ENCODE measurements at places on chromosomes 1 and 21.
A peak's percentile ranks its signal among the peaks of the same experiment; 100 is the strongest.

- no peak for DNase-seq
Observed at GRCh38 chr1:11955221-11955620, 20.7 kb downstream of the PLOD1 start.

DNA sequence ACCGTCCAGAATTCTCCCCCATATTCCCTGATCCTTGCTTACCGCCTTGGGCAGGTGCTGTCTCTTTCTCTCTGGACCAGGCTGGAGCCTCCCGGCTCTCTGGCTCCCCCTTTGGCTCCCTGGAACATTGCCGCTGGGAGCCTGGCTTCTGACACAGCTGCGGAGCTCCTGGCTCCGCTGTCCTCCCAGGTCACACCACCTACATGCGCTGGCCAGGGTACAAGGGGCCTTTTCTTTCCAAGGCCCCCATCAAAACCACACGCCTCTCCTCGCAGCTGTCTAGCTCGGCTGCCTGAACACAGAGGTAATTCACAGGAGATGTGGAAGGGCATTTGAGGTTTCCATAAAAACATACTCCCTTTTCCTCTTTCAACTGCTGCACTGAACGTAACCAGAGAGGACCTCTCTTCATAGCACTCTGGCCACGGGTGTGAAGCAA lies 7.5 kb upstream of the ZNF648 start:
- no peak for DNase-seq

- DNase-seq, result no peak
Observed at GRCh38 chr1:228445490-228445842, 28.8 kb upstream of the TRIM17 start.

- no peak for DNase-seq
Observed at GRCh38 chr1:1628754-1629429, 3.1 kb upstream of the MMP23B start.

DNA sequence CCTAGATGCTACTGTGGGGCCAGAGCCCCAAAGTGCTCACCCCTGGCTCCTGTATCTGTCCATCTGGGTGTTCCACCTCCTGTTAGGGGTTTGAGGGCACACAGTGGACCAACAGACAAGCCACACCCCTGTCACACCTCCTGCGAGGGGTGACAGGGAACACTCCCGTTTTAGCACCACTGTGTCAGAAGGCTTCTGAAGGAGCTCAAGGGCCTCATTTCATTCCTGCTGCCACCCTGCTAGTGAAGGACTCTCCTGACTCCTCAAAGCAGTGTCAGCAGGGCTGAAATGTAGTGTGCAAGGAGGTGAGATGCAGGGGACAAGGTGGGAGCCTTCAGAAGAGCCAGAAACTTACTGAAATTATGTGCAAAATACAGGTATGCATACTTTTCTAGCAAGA lies 174.6 kb downstream of the GPATCH2 start:
- no peak for DNase-seq

- DNase-seq, result no peak
Observed at GRCh38 chr1:115210302-115210711, 121.0 kb upstream of the TSPAN2 start.

- no peak for DNase-seq
Observed at GRCh38 chr1:248740876-248741275, 14.7 kb downstream of the LYPD8 start.

GRCh38 chr1:108079440-108080025 lies 114.6 kb upstream of the VAV3 start:
- no peak for DNase-seq

- no peak for DNase-seq
Observed at GRCh38 chr1:8427493-8427892, 109.6 kb downstream of the SLC45A1 start.

DNA sequence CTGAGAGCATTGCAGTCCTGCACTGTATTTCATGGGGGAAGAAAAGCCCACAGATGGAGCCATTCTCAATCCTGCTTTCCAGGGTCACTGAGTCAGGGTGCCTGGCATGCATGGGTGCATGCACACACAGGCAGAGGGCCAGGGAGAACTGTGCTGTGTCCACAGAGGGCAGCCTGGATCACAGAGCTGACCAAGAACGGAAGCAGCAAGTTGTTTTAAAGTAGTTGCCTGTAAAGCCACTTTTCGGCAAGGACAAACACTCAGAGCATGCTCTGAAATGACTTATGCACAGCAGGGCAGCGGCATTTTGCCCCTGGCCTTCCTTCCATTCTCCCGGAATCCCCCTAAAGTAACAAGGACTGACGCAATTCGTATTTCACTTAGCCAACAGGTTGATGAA lies 3.6 kb downstream of the ERG start:
- DNase-seq, result peak; percentile 51

- DNase-seq, result no peak
Observed at GRCh38 chr1:244751271-244751895, 84.1 kb upstream of the COX20 start.

- no peak for DNase-seq
Observed at GRCh38 chr1:200275415-200275814, 134.4 kb downstream of the ZNF281 start.

DNA sequence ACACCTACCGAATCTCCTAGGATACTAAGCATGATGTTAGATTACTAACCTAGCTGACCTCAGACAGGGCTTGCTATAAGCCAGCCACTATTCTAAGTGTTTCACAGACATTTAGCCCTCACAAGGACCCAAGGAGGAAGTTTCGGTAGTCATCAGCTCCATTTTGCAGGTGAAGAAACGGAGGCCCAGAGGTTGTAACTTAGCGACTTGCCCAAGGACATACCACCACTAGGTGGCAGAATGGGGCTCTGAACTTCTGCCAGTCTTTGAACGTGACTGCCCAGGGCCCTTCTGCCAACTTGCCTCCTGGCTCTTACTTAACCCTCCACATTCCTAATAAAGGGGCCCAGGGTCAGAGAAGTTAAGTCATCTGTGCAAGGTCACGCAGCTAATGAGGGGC lies 283.5 kb downstream of the C1orf94 start:
- DNase-seq, result no peak

DNA sequence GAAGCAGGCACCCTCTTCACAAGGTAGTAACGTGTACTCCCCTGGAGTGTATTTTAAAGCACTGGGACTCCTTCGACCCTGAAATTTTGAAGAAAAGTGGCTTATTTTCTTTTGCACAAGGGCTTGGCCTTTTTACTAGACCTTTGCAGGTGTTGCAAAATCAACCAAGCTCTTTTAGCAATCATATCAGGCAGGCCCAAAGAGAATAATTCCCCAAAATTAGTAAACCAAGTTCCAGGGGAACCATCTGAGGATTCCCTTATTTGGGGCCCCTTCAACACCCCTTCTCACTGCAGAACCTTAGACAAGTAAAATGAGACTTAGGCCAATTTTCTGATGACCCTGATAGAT lies 28.3 kb downstream of the CBR1 start:
- no peak for DNase-seq

GRCh38 chr1:160868141-160868540 lies 5.5 kb upstream of the CD244 start:
- DNase-seq, result no peak

DNA sequence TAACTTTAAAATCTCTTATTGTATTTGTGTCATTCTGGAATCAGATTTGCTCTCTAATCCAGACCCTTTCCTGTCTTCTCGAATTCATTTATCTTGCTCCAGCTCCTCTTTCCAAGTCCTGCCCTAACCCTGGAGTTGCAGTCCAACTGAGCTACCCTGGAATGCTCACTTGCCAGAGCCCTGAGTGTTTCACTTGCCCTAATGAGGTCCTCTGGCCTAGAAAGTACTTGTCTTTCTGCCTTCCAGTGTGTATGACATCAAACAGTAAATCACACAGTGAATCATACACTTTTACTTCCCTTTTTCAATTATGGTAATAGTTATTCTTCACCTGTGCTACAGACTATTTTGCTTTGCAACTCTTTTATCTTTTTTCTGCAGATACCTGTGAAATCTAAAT lies 96.9 kb downstream of the NEK7 start:
- DNase-seq, result no peak

DNA sequence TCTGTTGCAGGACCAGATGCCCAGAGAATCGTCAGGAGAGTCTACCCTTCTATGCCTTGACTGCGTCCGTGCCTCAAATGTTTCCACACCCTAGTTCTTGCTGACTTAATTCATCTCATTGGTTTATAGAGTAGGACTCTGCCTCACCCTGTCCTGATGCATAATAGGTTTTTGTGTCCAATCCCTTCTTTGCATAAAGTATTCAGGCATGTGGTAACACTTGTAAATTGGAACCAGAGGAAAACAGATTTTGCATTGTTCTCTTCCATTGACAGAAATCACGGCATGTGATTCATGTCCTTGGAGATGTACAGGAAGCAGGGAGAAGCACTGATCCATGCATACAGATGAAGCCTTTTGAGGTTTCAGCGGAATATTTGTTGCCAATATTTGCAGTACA lies 29.5 kb downstream of the PLPPR5 start:
- DNase-seq, result no peak

DNA sequence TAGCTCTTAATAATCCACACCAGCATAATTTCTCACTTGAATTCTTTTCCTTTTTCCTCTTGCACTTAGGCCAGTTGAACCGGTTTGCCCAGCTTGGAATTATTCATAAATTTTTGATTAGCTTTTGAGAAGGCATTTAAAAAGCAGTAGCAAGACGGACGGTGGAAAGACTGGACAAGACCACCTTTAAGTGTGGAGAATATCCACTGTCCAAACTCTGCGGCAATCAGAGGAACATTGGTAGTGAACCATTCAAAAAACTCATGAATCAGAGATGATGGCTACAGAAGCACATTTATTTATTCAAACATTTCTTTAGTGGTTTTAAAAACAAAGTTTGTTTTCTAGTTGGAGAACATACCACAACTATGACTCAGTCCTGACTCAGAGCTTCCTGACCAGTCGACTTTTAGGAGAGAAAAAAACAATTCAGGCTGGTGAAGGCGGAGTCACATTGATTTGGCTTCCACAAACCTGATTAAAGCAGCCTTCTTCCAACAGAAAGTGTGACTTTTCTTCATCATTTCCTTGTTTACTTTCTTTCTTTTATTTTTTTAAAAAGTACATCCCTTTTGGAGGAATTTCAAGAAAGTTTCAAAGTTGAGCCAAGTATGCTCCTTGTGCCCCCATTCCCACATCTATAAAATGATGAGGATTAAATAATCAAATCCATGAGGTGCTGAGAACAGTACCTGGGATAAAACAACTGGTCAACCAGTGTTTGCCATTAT lies 128.8 kb downstream of the ADSS2 start:
- peak; percentile 53 for DNase-seq

DNA sequence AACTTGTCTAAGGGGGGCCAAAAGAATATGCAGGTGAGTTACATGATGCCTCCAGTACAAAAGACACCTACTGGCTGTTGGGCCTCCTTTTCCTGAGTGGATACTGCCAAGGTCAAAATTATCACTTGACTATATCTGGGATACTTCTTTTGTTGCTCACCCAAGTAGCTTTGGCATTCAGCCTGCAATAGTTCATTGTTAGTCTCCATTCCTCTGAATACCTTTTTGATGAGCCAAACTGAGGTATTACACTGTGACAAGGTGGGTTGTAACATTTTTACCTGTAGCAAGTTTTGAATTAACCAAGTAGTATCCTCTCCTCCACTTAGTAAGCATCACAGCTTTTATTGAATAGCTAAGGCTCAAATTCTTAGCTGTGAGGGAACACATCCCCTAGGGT lies 408.0 kb downstream of the LRRIQ3 start:
- no peak for DNase-seq

GRCh38 chr1:201554789-201555592 lies 16.1 kb downstream of the NAV1 start:
- no peak for DNase-seq

GRCh38 chr1:17929224-17929623 lies 174.1 kb downstream of the ACTL8 start:
- DNase-seq, result no peak

GRCh38 chr1:236489710-236490377 lies 33.9 kb upstream of the LGALS8 start:
- DNase-seq, result no peak

DNA sequence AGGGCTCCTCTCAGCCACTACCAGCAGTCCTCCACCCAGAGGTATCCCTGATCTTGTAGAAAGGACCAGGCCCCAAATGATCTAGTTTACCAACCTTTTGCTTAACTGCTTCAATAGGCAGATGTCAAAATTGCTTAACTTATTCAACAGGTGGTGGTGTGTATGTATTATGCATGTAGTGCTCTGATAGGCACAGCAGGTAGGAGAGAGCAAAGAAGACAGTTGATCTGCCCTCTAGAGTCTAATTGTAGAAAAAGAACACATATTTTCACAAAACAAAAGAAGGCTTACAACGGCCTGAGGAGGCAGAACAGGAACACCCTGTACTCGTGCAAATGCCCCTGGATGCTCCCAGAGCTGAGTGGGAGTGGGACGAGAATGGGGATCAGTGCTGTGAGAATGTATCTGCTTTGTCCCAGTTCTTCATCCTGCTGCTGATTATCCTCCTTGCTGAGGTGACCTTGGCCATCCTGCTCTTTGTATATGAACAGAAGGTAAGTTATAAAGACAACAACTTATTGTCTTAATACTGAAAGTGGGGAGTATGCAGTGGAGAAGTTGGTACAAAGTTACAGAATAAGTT lies 21.1 kb downstream of the CD53 start:
- DNase-seq, result no peak

- DNase-seq, result no peak
Observed at GRCh38 chr1:15579683-15580047, 5.2 kb downstream of the AGMAT start.

DNA sequence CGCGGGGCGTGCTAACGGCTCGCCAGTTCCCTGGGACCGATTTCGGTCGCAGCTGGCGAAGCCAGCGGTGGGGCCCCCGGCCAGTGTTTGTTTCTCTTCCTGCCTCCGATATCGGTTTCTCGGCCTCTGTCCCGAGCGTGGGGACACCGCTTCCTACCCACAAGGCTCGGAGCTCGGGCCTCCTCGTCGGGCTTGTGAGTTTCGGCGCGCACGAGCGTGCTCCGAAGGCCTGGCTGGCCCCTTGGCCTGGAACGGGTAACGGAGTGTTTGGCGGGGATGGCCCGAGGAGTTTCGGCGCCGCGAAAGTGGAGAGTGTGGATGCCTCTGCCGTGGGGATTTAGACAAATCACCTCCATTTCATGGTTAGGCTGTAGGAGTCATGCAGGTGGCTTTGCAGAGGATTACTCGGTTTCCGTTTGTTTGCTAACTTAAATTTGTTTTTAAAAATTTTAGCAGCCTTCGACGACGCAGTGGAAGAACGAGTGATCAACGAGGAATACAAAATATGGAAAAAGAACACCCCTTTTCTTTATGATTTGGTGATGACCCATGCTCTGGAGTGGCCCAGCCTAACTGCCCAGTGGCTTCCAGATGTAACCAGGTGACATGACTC lies 559 bp downstream of the RBBP4 start:
- DNase-seq, result no peak

DNA sequence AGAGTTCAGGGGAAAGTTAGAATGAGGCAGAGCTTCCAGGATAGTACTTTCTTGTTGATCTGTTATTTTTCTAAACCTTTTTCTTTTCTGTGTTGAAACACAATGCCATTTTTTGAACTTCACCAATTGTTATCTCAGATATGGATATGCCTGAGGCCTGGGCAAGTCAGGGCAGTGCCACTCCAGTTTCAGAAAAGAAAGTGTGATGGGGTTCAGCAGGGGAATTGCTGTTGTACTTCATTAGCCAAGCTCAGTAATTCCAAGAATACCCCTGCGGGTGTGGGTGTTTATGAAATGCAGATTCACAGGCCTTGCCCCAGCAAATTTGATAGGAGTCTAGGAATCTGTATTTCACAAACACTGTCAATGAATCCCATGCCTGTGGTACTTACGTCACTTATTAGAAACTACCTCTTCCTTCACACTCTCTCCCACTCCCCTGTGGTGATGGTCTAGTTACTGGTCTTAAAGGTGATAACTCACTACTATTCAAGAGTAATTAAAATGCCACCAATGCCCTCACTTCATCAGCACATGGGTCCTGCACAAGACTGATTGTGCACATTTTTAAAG lies 142.3 kb downstream of the PBX1 start:
- DNase-seq, result no peak

GRCh38 chr1:160942926-160943325 lies 11.7 kb downstream of the ITLN2 start:
- DNase-seq, result no peak
